Stimulated activated CD8-positive, alpha-beta memory T cell treated with anti-CD3 and anti-CD28 coated beads, Interleukin-2, amount 100 ng/mL, for 1 hour (primary cell): ENCODE measurements at places on chromosomes 2 and 18.

DNA sequence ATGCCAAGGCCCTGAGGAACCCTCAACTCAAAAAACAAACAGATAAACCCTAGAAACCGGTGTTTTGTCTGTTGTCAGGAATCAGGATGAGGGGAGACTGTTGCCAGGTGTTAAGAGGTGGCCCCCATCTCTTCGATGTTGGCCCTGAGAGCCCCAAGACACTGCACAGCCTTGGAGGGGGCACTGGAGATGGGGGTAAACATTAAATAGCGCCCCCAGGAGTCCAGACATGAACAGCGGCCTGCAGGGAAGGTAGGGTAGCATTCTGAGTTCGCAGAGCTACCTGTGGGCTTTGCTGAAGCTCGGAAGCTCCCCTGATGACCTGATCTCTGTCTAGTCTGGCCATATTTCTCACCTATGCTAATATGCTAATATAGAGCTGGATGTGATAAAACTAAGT lies 97.6 kb upstream of the SMAD2 start:
- no peak for DNase-seq

DNA sequence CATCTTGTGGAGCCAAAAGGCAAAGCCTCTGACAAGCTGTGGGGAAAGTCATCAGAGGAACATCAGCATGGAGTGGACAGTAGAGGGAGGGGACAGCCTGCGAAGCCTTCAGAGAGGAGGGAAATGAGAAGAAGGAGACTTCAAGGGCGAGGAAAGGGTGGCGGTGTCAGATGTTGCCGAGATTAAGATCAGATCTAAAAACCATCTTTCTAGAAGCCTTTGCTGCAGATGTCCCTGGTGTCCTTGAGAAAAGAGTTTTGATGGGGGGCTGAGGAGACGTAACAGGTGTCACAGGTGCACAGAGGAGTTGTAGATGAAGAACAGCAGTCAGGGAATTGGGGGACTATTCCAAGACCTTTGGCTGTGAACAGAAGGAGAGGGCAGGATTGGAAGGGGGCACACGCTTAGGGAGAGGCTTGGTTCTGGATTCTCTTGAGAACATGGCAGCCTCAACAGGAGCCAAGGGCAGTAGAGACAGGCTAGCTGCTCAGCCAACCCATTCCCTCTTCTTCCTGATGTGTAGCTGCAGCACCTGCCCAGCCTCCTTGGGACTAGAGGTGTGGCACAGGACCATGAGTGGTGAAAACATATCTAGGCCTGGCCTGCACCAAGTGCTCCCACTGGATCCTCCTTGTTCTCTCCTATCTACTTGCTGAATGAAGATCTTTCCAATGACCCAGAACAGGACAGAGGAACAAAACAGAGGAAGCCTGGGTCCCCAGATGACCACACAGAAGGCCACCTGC lies 22.7 kb upstream of the NCL start:
- no peak for DNase-seq

DNA sequence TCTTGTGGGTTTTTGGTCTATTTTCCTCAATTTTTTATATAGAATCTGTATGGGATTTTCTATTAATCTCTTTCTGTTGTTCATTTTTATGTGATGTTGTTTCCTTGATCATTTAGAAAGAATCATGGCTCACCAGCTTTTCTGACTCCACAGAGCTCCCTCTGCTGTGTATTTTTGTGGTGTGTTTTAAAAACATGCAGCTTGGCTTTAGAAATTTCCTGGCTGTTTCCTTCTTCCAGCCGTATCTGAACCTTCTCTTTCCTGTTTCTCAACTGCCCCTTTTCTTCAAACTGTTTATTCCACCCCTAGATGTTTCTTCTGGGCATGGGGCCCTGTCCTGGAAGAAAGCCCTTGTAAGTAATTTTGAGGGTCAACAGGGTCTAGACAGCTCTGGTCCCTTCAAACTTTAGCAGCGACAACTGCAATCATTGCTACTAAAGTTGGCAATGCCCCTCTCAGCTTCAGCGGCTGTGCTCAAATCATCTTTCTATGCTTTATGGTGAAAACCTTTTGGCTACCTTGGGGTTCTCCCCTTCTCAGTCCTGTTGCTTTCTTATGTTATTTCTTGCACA lies 17.6 kb upstream of the COPS8 start:
- DNase-seq = no peak

DNA sequence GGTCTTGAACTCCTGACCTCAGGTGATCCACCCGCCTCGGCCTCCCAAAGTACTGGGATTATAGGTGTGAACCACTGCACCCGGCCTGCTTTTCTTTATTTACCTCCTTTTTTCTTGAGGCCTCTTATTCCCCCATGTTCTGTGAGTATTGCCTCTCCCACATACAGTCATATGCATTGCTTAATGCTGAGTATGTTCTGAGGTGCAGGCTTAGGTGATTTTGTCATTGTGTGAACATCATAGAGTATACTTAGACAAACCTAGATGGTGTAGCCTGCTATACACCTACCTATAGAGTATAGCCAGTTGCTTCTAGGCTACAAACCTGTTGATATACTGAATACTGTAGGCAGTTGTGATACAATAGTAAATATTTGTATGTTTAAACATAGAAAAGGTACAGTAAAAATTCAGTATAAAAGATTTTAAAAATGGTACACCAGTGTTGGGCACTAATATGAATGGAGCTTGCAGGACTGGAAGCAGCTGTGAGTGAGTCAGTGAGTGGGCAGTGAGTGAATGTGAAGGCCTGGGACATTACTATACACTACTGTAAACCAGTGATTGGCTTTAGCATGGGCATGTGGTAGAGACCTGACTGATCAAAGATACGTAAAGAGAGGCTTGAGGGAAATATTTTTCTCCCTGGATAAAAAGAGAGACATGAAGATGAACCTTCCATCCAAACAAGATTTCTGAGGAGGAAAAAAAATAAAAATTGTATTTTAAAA lies 17.6 kb downstream of the SLC39A10 start:
- no peak for DNase-seq

DNA sequence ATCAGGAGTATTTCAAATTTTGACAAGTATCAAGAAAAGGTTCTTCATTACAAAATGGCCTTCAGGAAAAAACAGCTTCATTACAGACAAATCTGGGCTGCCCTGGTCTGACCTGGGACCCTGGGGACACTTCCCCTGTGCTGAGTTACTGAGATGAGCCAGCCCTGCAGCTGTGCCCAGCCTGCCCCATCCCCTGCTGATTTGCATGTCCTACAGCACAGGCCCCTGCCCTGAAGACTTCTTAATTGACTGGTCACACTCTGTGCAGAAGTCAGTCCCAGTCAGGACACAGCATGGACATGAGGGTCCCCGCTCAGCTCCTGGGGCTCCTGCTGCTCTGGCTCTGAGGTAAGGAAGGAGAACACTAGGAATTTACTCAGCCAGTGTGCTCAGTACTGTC lies 235.1 kb downstream of the ANKRD36B start:
- no peak for DNase-seq

DNA sequence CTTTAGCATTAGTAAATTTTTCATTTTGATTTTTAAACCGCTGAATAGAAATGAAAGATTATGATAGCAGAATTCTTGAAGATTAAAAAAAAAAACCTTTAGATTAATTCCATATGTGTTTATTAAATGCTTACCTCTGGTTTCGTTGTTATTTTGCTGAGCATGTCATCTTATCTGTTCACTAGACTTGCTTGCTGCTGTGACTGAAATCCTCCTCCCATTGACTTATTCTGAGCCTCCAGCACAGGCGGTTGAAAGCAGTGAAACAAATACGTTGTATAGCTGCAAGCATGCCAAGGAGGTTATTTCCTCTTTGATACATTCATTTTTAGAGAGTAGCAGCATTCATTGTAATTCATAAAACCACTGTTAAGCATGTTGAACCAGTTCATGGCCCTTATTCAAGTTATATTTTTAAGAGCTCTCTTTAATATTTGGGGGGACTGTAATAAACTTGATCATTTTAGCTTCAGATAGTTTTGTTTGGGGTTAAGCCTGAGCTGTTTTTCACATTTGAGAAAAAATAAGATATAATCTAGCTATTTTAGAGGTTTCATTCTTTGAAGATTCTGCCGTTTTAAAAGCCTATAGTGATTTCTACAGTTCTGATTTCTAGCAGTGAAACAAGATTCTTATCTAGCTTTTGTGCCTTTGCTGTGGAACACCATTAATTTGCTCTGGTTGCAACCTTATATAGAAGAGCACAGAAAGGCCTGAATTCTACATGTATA lies at the start of gene HTR2B:
TSS of gene HTR2B (minus strand) at position 205 of the 731 bp plus-strand sequence. CDS start 1,278 bp downstream, outside the sequence.
- no peak for DNase-seq

GRCh38 chr2:27431395-27431794 lies 3.0 kb downstream of the NRBP1 start:
- no peak for DNase-seq

DNA sequence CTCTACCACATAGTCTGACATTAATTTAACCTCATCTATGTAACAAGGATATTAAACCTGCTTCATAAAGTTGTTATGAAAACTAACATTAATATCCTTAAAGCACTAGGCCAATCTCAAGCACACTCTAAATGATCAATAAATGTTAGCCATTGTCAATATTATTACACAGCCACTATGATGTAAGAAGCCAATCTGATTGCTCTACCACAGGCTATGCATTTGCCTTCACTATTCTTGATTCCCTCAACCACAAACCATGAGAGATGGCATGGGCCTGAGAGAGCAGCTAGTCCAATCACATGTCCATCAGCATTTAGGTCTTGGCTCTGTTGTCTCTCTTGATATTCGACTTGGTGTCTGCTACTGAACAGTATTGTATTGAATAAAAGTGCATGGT lies 4.2 kb downstream of the SLC25A12 start:
- no peak for DNase-seq

DNA sequence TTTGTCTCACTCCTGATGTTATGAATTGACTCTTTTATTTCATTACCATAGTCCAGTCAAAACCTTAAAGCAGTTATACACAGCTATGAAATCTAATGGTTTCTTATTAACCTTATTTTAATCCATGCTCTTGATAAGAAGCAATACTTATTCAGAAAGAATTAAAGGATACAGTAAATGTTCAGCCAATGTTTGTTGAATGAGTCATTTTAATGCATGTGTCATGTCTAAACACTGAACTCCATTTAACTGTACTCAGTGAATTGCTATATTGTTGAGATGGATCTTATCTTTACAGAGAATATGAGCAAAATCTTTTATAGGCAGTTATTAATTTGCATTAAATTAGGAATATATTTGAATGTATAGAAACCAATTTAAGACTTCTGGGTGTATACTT lies 135.1 kb upstream of the TFPI start:
- DNase-seq = no peak

DNA sequence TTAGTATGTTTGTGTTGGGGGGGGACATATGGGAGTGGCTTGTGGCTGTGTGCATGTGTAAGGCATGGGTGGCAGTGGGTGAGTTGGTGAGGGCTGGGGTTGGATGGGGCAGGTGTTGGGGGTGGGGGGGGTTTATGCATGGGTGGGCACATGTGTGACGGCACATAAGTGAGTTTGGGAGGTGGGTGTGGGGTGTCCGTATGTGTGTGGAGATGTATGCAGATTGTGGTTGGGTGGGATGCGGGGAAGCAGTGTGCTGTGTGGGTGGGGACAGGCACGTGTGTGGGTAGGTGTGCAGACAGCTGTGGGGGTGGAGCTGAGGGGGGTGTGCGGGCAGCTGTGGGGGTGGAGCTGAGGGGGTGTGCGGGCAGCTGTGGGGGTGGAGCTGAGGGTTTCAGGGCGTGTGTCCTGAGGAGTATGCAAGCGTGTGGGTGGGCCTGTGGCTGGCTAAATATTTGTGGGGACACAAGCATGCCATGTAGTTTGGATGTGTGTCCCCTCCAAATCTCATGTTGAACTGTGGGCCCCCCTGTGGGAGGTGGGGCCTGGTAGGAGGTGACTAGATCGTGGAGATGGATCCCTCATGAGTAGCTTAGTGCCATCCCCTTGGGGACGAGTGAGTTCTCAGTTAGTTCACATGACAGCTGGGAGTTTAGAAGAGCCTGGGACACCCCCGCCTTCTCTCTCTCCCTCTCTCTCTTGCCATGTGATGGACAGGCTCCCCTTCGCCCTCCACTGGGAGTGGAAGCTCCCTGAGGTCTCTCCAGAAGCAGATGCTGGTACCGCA lies 59.4 kb downstream of the ANKMY1 start:
- DNase-seq = no peak

DNA sequence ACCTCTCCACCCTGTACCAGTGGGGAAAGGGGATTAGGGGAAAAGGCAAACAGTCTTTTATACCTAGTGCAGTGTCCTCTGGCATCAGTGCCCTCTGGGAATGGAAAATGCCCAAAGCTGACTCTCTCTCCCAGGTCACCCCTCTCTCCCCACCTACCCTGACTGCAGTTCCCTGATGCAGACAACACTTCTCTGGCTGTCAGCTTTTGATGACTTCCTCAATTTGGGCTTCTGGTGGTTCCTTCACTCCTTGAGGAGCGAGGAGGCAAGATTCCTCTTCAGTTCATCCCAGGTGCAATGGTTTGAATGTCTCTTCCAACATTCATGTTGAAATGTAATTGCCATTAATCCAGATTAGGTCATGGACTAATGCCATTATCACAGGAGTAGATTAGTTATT lies 19.7 kb upstream of the PPM1B start:
- no peak for DNase-seq

DNA sequence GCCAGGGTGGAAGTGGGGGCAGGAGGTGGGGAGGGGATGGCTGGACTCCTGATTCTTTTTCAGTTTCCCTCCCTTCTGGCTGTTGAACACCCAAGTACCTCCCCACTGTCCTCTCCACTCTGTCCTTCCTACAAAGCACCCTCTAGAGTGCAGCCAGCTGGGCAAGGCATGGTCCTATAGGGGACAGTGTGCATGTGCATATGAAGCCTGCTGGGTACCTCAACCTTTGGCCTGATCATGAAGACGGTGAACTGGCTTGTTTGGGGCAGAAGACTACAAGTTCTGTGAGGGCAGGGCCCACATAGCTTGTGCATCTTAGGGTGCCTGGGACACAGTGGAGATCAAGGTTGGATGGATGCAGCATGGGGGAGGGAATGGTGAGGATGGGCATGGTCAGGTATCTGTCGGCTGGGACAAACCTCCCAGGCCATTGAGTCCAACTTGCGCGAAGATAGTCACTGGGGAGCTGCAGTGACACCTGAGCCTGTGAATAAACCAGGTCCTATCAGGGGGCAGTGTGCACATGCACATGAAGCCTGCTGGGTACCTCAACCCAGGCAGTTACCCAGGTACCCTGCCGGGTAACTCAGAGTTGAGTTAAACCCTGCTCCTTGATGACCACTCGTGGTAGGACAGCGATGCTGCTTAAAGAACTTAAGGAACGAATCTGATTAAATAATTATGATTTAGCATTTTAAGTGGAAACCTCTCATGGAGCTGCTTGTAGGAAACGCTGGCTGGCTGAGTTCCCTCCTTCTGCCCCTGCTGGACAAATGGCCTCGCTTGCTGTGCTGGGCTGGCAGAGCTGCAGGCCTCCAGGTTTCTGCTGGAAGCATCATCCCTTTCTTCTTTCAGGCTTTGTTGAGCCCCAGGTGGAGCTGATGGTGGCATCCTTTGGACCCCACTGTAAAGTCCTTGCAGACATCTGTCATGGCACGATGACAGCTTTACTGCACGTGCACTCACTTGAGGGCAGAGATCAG lies 84.0 kb downstream of the POLR1A start:
- DNase-seq = no peak

- no peak for DNase-seq
These were observed 46.7 kb downstream of the FAM161A start for GRCh38 chr2:61807036-61807757.
